ENCODE measurements at places on chromosomes 6 and 20.

DNA sequence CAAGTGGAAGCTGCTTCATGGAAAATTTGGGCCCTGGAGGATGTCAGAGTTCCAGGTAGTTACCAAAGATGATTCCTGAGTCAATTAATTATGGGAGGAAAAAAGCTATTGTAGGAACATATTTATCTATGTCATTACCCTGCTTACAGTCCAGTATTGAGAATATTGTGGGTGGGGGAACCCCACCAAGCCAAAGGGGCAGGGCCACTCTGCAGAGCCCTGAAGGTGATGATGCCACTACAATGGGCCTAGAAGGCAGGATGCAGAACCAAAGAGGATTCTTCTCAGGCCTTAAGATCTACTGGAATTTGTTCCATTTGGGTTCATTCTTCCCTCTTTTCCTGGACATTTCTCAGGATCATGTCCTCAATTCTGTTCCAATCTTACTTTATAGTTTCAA is 375.2 kb upstream of the MARCKS start:
- DNase-seq, result no peak

DNA sequence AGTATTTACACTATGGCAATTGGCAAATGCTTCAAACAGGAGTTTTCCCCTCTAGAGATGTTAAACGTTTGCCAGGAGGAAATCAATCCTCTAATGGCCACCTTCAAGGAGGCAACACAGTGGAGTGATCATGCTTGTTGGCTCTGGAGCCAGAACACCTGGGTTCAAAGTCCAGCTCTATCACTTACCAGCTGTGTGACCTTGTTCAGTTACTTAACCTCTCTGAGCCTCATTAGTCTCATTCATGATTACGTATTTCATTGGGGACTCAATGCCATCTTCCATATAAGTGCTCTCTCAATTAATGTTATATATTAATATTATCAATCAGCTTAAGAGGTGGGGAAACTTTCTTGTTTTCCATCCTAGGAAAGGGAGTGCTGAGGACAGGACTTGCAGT is 26.1 kb downstream of the SLC52A3 start:
- no peak for DNase-seq

DNA sequence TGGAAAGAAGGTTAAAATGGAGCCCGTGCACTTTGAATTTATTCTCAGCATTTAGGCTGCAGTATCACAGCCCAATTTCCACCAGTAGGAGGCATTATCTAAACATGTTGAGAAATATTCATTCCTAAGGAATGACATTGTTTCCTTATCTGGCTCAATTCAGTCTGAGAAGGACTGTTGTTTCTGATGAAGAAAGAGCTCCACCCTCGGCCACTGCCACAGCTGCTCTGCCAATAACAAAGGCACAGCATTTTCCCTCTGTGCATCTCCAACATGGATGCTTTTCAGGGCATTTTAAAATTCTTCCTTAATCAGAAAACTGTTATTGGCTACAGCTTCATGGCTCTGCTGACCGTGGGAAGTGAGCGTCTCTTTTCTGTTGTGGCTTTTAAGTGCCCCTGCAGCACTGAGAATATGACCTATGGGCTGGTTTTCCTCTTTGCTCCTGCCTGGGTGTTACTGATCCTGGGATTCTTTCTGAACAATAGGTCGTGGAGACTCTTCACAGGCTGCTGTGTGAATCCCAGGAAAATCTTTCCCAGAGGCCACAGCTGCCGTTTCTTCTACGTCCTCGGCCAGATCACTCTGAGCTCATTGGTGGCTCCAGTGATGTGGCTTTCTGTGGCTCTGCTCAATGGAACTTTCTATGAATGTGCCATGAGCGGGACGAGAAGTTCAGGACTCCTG is at the start of gene CALHM5:
CALHM5 (plus strand) TSS at position 216 of the 687 bp plus-strand sequence; CDS start at position 274, 58 bp downstream.
- DNase-seq, result no peak

GRCh38 chr6:57822896-57823358 is 505.5 kb downstream of the PRIM2 start:
- no peak for DNase-seq

DNA sequence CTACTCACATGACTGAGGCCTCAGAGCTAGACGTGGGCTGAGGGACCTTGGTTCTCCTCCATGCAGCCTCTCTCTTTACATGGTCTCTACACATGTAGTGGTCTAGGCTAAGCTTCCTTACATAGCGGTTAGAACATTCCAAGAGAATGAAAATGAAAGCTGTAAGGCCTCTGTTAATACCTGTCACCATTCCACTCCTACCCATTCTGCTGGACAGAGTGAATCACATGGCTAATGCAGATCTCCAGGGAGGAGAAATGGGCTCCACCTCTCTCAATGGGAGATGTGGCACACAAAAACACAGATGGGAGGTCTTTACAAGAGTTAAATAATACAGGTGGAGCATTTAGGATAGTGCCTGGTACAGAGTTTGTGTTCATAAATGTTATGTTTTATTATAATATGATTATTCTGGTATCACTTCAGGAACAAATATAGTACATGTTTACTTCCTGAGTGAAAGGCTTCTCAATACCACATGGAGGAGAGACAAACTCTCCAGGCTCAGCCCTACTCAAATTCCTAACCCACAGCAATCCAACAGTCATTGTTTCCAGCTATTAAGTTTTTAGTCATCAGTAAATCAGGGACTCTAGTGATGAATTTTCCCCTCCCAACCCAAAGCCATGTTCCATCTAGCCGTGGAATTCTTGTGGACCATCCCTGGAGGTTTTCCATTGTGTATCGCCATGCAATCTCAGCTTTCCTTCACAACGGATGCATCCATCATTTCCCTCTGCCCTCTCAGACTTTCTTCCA is 57.9 kb downstream of the ISM1 start:
- no peak for DNase-seq

DNA sequence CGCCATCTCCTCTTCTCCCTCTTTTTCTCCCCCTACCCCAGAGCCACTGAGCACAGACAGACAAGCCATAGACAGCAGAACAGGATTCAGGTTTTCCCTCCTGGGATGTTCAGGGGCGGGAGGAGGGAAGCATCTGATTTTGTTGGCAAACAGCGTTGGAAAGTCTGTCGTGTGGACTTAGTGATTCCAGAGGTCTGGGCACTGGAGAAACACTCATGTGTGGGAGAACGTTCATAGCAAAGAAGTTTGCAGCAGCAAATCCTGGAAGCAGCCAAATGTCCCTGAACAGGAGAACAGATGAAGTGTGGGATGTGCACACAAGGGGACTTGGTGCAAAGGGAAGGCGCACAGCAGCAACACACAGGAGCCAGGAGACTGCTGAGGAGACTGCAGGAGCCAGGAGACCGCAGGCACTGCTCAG is 264.1 kb upstream of the CDYL start:
- DNase-seq, result no peak

GRCh38 chr20:4082406-4083097 is 67.2 kb upstream of the RNF24 start:
- DNase-seq, result peak; percentile 98

GRCh38 chr6:54614499-54615195 is 231.9 kb upstream of the FAM83B start:
- DNase-seq, result no peak

GRCh38 chr6:119717942-119718341 is 368.4 kb upstream of the MAN1A1 start:
- peak; percentile 45 for DNase-seq

DNA sequence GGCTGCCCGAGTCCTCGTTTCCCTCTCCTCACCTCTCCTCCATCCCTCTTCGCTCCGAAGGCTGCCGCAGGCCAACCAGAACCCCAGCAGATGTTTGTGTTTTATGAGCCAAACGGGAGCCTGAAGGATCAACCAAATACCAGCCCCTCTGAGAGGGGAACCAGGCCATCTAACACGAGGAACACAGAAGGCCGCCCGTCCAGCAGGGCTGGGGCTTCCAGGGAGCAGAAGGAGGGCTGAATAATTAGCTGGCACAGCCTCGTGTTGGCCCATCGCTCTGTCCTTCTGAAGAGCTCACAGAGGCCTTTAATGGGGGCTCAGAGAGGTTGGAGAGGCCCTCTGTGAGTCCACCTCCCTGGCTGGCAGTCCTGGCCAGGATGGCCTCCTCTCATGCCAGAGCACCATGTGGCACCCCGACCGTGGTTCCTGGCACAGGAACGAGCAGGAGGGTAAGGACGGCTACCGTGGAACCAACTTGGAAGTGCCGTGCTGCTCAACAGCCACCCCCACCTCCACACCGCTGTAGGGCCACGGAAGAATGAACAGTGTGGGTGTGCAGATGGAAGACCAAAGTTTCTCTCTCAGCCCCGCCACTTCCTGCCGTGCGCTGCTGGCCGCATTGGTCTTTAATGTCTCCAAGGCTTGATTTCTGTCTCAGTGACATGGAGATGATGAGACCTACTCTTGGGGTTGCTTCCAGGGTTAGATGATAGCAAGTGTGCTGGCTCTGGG is 155.2 kb downstream of the SCML4 start:
- DNase-seq, result no peak

DNA sequence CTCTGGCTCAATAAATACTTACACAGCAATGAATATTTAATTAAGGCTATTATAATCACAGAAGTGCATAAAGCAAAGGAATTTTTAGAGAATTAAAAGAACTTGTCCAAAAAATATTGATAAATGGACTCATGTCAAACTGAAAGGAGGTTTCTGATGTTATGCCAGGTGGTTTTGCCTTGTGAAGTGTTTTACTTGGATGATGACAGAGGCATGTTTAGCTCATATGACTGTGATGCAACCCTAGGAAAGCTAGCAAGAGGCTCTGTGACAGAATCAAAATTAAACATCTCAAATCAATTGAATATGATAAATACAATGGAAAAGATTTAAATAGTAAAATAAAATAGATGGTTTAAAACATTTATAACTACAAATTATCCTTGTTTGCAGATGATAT is 137.3 kb downstream of the TMEM200A start:
- no peak for DNase-seq

GRCh38 chr20:51345601-51346101 is 196.9 kb downstream of the NFATC2 start:
- no peak for DNase-seq

DNA sequence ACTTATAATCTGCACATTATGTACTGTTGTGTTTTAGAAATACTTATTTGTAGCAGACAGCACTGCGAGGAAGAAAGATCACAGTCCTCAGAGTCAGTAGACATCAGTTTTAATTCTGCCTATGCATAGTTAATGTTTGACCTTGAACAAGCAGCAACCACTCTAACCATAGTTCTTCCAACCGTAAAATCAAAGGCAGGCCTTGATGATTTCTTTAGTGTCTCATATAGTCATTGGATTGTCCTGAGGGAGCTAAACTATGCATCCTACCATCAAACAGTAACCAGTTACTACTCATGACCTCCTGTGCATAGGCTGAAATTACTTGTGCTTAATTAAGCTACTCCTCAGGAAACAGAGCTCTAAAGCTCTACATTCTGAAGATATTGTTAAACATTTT is 294.8 kb upstream of the STXBP5 start:
- DNase-seq, result no peak

DNA sequence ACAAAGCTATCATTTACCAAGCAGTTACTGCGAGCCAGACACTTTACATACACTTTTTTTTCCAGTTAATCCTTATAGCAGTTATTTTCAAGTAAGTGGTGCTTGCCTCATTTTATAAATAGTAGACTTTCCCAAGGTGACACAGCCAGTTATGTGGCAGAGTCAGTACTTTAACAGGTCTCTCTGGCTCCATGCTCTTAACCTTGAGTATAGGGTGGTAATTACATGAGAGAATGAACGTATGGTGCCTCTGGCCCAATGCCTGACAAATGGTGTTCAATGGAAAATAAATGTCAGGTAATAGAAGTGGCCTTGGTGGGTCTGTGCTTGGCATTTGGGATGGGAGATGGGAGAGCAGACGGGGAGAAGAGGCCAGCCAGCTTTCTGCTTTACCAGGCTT is 316.3 kb downstream of the SLC35F1 start:
- no peak for DNase-seq

All from common myeloid progenitor, CD34-positive (primary cell).